SJSA1 (cell line): ENCODE measurements at places on chromosomes 5 and 9. TPM values are rescaled to one million over a fixed set of nuclear protein-coding genes. Genes with fewer than 3 reads are reported as not detected.

ACTBL2 gene
- not detected in 2 replicates for total RNA-seq

TXNDC8 gene
- not detected in 2 replicates for total RNA-seq

PCDHA9 gene
- under 0.01 TPM in 1 of 2 replicates, not detected in the other for total RNA-seq

KCNN2 gene
- total RNA-seq = 0.61 TPM in 1 of 2 replicates, not detected in the other

TNFAIP8 gene
- 25.4 and 32.1 TPM in 2 replicates for total RNA-seq

INSL4 gene
- 0.81 TPM in 1 of 2 replicates, not detected in the other for total RNA-seq

MAMDC2 gene
- total RNA-seq = not detected in 2 replicates

DNA sequence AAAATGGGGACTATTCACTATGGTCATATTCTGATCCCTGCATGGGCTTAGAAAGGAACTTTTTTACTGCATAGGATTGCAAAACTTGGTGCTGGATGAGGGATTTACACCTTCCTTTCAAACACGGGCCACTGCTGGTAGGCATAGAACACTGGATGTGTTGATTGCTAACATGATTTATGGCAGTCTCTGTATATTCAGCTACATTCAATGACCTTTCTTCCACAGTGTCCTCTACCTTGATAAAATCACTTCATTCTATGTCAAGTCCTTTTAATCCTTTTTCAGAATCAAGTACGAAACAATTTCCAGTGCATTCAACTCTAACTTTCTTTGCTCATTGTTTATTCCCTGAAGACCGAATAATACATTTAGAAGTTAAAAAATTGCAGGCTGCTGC, 91.9 kb upstream of the ATG10 start:
- DNase-seq = no peak

DNA sequence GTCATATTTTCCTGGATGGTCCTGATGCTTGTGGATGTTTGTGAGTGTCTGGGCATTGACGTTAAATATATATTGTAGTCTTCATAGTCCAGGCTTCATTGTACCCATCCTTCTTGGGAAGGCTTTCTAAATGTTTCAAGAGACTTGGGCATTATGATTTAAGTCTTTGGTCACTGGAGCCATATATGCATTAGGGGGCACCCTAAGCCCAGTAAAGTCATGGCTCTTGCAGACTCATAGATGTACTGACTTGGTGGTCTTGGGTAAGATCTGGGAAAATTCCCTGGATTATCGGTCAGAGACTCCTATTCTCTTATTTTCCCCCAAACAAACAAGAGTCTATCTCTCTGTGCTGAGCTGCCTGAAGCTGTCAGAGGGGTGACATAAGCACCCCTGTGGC, 271.1 kb downstream of the TRIM36 start:
- DNase-seq = no peak

- DNase-seq = no peak
Observed at GRCh38 chr9:5579881-5580280, 49.0 kb upstream of the RIC1 start.

DNA sequence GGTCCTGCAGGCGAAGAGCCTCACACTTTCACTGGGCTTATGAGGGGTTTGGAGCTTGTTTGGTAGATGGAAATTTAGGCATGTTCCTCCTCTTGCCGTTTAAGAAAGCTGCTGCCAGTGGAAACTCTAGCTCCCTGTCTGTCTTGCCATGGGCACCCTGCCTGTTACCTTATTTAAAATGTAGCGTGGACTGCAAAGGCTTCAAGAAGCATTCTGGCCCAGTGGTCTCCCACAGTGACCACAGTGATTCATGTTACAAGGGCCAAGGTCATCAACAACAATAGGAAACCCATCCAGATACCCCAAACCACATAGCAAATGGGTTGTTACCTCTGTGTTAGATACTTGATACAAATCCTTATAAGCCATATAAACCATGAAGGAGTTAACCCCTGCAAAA, 96.6 kb downstream of the DPYSL3 start:
- DNase-seq = no peak

DNA sequence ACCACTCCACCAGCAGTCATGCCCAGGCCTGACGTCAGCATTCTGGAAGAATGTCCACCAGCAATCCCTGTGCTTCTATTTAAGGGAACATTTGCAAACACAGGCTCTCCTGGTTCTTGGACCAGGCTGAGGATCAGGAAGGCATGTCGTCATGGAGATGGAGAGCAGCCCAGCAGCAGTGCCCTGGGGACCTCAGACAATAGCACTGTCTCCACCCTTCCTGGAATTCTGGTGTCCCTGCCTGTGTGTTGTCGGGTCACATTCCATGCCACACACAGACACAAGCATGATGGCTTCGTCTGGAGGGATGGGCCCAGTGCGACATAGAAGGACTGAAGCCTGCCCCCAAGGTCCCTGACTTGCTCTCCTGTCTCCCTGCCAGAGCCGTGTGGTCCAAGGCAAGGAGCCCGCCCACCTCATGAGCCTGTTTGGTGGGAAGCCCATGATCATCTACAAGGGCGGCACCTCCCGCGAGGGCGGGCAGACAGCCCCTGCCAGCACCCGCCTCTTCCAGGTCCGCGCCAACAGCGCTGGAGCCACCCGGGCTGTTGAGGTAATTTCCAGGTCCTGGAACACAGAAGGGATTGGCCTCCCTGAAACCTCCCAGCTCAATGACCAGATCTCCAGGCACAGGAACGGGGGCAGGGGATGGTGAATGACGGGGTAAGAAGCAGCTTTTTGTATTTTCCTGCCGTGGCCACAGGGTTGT, 43.8 kb downstream of the STOM start:
- peak; percentile 96 for DNase-seq

DNA sequence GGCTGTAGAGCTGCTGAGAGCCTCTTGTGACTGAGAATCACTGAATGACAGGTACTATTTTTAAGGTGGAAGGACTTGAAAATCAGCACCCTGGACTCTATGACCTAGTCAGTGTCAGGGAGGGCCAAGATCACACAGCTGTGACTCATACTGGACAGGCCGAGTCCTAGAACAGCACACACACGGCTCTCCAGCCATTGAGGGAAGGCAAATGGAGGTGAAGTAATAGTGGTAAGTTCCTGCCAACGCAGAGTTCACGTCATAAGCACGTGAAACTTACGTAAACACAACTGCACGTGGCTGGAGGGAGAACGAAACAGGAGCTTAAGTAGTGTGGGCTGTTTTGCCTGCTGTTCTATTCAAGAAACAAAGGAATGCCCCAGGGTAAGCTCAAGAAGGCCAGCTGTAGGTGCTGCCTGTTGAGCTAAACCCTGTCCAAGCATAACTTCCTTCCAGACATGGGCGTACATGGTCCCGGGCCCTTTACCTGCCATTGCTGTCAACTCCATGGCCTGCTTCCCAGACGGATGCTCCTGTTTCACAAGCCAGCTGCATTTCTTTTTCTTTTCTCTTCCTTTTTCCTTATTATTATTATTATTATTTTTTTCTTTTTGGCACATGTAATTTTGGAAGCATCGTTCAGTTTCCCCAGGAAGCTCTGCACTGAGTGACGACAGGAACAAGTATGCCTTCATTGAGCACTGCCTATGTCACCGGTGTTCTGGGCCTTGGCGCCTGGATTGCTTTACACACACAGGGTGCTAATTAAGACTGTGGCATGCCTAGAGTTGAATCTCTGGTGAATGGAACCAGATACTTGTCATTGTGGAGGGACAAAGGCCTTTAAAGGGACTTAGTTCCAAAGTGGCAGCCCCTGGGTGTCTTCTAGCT, 10.2 kb upstream of the LCP2 start:
- peak; percentile 12 for DNase-seq

DNA sequence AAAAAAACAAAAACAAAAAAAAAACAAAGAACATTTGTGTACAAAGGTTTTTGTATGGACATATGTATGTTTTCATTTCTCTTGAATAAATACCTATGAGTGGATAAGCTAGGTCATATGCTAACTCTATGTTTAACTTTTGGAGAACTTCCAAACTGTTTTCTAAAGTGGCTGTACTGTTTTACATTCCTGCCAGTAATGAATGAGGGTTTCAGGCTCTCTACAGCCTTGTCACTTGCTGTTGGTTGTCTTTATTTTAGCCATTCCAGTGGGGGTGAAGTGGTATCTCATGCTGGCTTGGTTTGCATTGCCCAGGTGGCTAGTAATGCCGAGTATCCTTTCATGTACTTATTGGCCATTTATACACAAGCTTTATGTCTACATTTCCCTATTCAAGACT, 9.1 kb upstream of the TRIO start:
- DNase-seq = no peak

GRCh38 chr9:132239999-132240840, 78.4 kb downstream of the NTNG2 start:
- DNase-seq = no peak

DNA sequence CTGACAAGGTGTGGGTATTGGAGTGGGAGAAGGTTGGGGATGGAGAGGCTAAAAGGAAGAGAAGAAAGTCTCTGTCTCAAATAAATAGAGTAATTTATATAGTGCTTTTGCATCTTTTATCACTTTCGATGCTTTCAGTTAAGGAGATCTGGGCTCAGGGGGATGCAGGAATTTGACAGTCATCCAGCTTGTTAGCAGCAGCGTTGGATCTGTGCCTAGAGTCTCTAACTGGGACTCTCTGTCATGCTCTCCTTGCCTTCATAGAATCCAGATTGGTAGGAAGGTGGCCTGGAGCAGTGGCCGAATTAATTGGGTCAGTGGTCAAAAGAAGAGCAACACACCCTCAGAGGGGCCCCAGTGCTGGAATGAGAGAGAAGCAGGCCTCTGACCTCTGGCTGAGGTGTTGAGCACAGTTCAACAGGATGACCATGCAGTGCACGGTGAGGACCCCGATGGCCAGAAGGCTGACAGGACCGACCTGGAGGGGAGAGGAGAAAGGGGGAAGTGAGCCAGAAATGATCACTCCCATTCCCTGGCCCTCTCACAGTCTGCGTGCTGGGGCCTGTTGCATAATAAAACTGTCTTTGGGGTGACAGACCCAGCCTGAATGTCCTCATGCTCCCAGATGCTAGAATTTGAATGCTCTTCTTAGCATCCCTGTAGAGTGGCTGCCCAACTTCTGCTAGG, 7.6 kb downstream of the SLC36A3 start:
- peak; percentile 34 for DNase-seq

DNA sequence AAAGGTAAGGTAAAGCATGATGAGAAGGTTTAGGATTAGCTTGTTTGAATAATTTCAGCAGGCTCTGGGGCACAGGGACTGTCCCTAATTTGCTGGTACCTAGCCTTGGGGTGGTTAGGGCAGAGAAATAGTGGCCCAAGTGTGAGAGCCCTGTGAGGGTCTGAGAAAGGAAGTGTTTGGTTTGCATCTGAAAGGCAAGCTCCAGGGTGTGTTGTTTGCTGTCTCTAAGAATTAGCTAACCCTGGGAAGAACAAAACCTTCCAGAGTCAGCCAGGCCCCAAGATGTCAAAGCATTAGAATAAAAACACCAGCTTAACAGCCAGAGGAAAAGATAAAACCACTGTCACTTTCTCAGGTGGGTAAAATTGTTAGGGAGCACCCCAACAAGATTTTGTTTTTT, 31.0 kb downstream of the TMEM252 start:
- DNase-seq = no peak

DNA sequence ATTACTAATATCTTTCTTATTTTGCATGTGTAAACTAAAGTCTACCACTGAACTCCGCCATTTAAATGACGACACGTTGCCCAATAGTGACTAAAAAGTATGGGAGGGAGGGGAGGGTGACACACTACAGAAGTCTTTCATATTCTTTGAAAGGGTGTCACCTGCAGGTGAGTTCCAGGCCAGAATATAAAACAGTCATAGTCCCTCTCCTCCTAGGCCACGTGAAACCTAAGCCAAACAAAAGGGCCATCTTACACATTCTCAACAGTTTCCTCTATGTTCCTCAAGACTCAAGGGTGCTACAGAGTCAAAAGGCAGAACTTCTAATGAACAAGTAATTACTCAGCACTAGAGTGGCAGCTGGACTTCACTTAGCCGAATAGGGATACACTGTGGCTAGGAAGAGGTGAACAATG, 6.4 kb downstream of the CEMIP2 start:
- no peak for DNase-seq
